ENCODE measurements at places on chromosomes 4 and X.
A peak's percentile ranks its signal among the peaks of the same experiment; 100 is the strongest.

DNA sequence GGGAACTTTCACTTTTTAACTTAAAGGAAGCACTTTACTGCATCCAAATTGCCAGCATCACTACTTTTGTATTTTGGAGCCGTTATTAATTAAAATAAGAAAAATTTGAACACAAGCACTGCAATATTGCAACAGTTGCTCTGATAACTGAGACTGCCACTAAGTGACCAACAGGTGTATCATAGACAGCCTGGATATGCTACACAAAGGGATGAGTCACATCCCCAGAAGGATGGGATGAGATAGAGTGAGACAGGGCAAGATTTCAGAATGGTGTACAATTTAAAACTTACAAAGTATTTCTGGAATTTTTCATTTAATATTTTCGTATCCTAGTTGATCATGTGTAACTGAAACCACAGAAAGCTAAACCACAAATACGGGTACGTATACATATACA, 204.1 kb downstream of the MAPK10 start:
- DNase-seq = no peak

DNA sequence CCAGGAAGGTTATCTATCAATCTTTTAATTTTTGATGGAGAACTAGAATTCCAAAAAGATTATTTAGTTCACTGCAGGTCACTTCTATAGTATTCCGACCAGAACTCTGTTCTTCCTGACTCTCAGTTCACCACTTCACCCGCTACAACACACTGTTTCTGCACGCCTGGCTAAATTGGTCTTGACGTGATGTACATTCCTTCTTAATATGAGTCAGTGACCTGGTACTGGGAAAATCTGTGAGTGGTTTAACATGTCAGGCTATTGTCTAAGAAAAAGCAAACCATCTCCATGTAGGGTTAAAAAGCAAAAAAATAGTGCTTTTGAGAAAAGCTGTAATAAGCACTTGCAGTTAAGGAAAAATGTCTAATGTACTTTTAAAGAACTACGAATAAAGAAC, 120.4 kb downstream of the NDST3 start:
- peak; percentile 16 for DNase-seq

GRCh38 chrX:21757960-21758359, at the start of gene SMPX:
TSS of gene SMPX (minus strand) at chrX:21758116. CDS start at chrX:21754290, 3,826 bp downstream.
- no peak for DNase-seq

GRCh38 chrX:131262200-131262599, 26.9 kb downstream of the IGSF1 start:
- DNase-seq = no peak

GRCh38 chrX:27735914-27736313, 71.9 kb upstream of the MAGEB10 start:
- no peak for DNase-seq

Data from fibroblast of gingiva (primary cell).